ENCODE measurements at places on chromosomes 13 and 19.
A peak's percentile ranks its signal among the peaks of the same experiment; 100 is the strongest.

DNA sequence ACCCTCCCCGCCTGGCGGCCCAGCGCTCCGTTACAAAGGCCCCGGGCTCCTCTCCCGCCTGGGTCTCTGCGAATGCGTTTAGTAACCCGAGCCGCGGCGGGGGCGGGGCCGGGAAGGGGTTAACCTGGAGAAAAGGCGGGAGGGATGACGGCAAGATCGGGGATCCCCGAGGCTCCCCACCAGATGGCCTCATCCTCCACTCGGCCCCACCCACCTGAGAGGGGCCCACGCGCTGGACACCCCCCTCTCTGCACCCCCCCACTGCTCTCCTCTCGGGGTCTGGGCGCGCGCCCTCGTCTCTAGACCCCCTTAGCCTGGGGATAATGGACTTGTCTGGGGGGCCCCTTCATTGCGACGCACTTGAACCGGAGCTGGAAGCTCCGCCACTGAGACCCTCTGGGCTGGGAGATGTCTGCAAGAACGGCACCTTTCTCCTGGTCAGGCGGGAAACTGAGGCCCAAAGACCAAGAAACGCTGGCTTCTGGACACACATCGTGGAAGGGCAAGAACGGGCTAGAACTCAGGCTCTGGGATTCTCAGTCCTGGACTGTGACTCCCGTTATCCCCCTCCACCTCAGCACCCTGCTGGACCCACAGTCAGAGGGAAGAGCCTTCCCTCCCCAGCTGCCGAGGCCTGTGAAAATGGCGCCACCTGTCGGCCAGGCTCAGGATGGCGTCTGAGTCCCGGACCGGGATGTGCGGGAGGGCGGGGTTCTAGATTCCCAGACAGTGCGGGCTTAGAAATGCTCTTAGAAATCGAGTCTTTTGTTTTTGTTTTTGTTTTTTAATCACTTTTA lies 2.9 kb upstream of the LTBP4 start:
- DNase-seq = no peak

GRCh38 chr13:99215184-99215830 lies 14.7 kb downstream of the UBAC2 start:
- no peak for DNase-seq

DNA sequence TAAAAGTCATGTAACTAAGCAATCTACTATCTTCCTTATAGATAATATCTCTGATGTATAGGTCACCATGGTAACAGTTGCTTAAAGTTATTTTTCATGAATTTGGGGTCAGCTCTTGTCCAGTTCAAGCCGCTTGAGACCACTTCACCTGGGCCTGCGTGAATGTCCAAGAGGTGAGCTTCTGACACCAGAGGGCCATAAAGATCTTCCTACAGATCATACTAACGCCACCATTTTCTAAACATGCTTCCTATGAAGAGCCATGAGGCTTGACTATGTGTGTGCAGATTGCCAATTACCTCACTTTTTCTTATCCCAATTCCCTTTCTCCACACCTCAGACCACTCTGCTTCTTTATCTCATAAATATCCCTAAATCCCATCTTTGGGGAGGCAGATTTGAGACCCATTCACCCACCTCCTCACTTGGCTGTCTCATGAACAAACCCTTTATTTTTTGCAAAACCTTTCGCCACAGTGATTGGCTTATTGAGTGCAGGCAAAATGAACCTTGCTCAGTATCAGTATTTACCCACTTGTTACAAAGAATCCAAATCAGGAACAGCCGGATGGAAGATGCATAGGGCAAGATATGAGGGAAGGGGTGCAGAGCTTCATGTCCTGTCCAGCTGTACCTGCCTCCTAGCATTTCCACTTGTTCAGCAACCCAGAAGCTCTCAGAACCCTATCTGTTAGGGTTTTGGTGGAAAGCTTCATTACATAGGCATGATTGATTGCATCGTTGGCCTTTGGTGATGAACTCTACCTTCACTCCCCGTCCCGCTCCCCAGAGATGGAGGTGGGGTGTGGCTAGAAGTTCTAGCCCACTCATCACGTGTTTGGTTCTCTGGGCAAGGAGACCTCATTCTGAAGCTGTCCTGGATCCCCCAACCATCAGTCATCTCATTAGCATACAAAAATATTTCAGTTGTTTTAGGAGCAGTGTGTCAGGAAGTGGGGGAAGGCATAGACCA lies 34.2 kb downstream of the FAM187B start:
- no peak for DNase-seq

DNA sequence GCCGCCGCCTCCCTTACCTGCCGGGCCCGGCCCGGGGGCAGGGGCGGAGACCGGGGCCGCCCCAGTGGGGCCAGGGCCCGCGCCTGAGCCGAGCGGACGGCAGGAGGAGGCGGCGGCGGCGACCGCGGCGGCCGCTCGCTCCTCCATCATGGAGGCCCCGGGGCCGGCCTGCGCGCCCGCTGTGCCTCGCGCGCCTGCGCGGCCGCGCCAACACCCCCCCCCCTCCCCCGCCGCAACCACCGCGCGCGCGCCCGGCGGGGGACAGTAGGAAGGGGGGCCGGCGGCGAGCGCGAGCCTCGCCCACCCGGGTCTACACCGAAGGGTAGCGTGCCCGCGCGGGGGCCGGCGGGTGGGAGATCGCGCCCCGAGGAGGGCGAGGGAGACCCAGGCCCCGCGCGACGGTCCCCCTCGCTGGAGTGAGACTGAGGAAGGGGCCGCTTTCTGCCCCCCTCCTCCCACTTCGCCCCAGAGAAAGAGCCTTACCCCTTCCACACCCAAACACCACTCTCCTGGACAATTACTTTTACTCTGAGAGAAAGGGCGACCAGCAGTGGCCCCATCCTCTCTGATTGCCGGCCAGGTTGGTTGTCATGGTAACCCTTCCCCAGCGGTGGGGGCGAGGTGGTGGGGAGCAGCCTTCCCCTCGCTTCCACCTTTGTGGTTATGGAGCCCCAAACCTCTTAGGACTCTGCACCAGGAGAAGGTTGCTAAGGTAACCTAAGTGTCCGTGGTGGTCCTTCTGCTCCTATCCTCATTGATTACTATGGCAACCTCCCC lies at the start of gene STRN4:
Gene STRN4, minus strand, starts transcription at position 170 of the 777 bp plus-strand sequence. Its CDS starts 20 bp downstream, at position 150.
- no peak for DNase-seq

DNA sequence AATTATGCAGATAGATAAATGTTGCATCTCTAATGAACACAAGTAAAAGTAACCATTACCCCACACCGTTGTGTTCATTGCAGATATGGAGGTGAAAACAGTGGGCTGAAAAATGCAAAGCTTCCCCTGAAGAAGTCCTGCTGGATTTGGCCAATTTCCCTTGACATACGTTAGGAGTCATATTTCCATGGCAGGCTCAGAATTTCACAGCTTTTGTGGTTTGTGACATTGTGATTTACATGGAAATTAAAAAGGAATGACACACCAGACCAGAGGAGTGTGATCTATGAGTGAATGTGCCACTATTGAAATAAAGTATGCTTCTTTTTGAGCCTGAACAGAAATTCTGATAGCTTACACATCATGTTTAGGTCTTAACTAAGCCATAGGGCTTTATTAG lies 221.1 kb upstream of the TMTC4 start:
- DNase-seq = no peak

GRCh38 chr19:2168619-2169424 lies 5.1 kb downstream of the DOT1L start:
- peak; percentile 52 for DNase-seq

Data from renal cortex interstitium (tissue), 15 donors.